ENCODE measurements at places on chromosomes 16 and 17.
A peak's percentile ranks its signal among the peaks of the same experiment; 100 is the strongest.

GRCh38 chr17:8101721-8102120 is 14.2 kb upstream of the ALOX12B start:
- no peak for DNase-seq

DNA sequence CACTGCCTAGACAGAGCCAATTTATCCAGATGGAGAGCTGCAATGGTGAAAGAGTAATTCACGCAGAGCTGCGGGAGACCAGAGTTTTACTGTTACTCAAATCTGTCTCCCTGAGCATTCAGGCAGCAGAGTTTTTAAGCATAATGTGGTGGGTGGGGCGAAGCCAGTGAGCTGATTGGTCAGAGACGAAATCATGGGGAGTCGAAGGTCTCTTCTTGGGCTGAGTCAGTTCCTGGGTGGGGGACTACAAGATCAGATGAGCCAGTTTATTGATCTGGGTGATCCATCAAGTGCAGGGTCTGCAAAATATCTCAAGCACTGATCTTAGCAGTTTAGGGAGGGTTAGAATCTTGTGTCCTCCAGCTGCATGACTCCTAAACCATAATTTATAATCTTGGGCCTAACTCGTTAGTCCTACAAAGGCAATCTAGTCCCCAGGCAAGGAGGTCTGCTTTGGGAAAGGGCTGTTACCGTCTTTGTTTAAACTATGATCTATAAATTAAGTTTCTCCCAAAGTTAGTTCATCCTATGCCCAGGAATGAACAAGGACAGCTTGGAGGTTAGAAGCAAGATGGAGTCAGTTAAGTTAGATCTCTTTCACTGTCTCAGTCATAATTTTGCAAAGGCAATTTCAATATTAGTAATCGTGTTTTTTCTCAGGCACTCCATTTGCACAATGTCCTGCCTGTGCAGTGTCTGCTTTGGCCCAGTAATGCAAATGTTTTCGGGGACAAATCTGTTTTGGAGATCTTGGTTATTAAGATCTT is 27.0 kb downstream of the PIGL start:
- no peak for DNase-seq

- no peak for DNase-seq
Measured at GRCh38 chr16:65415460-65415859, 293.6 kb upstream of the CDH11 start.

DNA sequence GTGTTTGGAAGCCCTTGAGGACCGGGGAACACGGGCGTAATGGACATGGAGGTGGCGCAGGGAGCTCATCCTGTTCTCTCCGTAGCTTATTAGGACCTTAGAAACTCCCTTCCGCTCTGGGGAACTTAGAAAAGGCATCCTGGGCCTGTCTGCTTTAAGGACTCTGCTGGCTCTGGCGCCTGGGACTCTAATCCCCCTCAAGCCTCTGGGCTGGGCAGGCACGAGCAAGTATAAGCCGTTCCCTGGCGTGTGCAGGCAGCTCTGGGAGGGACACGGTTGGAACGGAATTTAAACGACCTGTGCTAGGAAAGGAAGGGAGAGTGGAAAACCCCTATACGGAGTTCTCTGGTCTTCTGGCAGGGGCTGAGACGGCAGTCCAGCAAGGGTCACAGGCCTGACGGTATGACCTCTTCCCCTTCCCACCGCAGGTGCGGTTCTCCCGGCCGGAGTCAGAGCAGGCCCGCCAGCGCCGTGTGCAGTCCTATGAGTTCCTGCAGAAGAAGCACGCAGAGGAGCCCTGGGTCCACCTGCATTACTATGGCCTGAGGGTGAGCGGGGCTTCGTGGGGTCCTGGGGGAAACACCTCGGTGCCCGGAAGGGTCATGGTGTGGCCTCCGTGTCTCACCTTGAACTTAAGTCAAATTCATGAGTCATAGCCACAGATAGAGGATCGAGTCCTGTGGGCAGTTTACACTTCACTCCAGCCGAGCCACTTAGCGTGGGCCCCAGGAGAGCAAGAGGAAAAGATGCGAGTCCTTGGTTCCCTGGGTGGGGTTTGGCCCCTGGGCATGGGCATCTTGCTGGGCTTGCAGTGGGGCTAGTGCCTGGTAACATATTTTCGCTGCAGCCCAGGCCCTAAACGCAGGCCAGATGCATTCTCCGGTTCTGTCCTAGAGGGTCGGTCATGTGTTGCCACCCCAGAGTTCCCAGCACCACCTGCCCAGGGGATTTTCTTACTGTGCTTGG is 17.7 kb downstream of the POLR3E start:
- DNase-seq = no peak

- no peak for DNase-seq
Measured at GRCh38 chr17:54408731-54409130, 491.9 kb upstream of the TOM1L1 start.

- DNase-seq = no peak
Measured at GRCh38 chr16:2172688-2173335, 17.2 kb downstream of the TRAF7 start.

GRCh38 chr16:88538366-88539060 is 31.7 kb upstream of the ZC3H18 start:
- no peak for DNase-seq

- DNase-seq = peak; percentile 71
Measured at GRCh38 chr17:42221886-42222745, 27.8 kb upstream of the GHDC start.

DNA sequence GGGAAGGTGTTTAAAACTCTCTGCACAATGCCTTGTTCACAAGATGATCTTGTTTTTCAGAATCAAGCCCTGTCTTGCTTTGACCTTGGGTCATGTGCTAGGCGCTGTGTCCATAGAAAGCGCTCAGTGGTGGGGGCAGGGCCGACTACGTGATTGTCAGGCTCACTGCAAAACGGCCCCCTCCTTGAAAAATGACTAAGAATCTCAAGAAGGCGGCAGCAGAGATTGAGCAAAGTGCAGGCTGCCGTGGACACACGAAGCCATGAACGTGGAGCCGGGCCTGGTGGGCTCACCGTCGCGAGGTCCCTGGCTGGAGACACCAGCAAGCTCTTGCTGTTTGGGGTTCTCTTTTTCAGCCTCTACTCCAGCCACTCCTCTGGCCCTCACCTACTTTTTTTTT is 10.2 kb downstream of the ATP2C2 start:
- DNase-seq = no peak

- DNase-seq = peak; percentile 34
Measured at GRCh38 chr17:81577278-81578000, 25.3 kb upstream of the FAAP100 start.

GRCh38 chr16:21703589-21704174 is 39.9 kb downstream of the OTOA start:
- DNase-seq = no peak

DNA sequence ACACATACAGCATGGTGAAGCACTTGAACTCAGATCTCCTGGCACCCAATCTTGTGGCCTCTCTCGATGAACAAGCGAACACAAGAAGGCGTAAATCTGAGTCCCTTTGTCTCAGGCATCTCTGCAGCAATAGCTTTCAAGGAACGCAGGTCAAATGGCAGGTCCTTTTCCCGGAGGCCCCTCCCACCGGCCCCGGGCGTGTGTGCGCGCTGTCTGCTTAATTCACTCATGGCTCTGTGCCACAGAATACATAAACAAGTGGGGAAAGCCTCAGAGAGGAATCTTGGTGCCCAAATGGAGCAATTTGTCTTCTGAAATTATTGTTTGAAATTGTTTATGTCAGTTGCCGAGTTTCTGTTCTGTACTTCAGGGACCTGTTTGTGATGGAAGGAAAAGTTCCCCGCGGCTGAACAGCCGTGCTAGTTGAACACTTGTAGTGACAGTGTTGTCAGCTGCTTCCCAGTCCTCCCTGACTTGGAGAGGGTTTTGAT is 14.8 kb downstream of the MYOCD start:
- no peak for DNase-seq

- no peak for DNase-seq
Measured at GRCh38 chr16:16028311-16028999, 79.0 kb downstream of the ABCC1 start.

DNA sequence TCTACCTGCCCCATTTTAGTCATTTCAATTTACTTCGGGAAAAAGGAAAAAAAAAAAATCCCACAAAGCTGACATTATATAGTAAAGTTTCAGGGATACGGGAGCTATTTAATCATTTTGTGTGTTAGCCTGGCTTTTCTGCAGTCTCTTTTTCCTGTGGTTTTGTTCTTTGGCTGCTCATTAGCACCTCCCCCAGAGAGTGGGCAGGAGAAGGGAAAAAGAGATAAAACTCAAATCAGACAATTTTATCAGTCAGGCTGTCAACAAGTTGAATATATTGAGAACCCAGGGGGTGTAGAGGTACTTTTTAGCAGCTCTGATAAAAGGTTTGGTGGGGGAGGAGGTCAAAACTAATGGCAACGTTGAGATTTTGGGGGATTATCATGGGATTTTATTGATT is 559.0 kb upstream of the PSMD7 start:
- DNase-seq = no peak

DNA sequence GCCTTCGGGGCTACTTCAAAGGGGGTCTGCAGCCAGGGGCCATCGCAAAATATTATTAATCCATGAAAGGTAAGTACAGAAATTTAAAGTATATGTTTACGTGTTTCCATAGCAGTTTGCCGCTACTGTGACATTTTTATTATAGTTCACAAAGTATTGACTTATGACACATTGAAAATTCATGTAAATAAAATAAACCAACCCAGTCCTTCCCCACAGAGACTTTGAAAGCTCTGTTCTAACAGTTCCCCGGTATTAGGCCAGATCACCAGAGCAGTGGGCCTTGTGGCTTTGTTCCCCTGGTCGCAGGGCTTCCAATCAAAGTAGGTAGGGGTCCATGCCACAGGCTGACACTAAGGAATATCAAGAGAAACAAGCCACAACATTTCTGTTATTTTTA is 13.9 kb downstream of the KIAA0753 start:
- no peak for DNase-seq

DNA sequence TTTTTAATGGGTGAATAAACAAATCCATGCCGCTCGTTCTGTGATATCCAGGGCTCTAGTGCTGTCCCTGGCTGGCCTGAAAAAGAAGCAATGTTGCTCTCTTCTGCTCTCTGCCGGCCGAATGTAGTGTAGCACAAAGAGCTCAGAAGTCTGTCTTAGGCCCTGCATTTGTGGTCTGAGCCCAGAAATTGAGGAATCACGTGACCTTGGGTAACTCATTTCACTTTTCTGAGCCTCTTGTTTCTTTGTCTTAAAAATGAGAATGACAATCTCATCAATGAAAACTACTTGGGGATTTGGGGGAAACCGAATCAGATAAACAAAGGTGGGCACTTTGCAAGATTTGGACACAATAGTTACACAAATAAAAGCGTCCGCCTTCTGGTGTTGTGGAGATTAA is 381.6 kb upstream of the ASIC2 start:
- DNase-seq = peak; percentile 29

DNA sequence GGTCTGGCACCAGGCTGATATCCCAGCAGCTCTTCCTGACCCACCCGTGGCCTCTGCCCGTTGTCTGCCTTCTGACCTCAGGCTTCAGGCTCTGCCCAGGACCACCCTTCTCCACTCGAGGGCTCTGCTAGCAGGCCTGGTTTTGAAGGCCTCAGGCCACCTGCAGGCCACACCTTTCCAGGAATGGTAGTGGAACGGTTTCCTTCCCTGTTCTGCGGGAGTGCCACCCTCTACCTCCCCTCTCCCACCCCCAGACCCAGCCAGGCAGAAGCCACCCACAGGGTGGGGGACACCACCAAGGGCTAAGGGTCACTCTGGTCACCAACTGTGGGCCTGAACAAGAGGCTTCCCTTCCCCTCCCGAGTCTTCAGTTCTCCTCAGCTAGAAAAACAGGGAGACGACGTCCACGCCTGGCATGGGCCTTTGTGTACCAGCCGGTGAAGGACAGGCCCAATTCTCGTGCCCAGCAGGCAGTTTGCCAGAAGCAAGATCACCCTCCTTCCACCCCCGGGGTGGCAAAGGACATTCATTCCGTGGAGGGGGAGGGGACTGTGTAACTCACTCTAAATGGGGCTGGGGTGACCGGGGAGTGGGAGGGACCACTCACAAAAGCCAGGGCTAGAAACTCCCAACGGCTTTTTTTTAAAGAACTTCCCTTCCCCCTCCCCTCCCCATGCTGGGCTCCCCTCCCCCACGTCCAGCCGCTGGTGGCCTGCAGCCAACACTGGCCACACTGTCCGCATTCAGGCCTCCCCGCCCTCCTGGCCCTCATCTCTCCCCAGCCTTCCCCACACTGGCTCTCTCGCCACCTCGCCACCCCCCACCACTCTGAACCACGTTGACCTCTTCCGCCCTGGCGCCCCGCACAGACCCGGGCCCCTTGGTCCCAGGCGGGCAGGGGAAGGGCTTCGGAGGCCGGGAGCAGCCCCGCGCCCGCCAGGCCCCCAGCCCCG is 7.7 kb downstream of the CBX4 start:
- DNase-seq = no peak

- DNase-seq = no peak
Measured at GRCh38 chr17:7882629-7883028, 6.0 kb upstream of the CHD3 start.

- no peak for DNase-seq
Measured at GRCh38 chr17:9566067-9566466, 9.6 kb downstream of the STX8 start.

GRCh38 chr16:81842564-81843242 is 63.6 kb downstream of the PLCG2 start:
- peak; percentile 13 for DNase-seq

GRCh38 chr16:19172098-19172780 is 4.2 kb downstream of the SYT17 start:
- no peak for DNase-seq

DNA sequence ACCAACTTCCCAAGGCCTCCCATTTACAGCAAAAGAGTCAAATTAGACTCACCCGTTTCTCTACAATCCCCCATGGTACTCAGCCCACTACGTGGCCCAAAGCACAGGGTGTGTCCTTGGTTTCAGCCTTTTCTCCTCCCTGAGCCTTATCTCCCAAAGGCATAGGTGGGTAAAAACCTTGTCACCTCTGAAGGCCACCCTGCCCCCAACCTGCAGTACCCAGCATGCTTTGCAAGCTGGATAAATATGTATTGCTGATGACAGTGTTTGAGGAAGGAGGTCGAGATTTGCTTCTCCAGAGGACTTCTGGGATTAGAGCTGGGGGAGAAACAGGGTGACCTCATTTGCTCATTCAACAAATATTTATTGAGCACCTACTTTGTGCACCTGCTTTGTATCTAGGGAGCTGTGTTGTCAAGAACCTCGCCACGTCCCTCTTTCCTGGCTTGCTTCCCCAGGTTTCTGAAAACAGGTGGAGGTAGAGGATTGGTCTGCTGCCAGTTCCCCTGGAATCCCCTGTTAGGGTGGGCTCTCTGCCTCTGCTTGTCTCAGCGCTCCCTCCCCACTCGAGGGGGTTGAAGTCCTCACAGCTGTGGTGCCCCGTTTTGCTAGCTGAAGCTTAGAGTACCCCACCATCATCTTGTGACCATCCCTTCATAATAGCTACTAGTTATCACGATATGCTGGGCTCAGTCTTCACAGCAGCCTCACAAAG is 3.0 kb downstream of the LASP1 start:
- DNase-seq = no peak

Data from CD4-positive, alpha-beta T cell treated with Interleukin-4 for 1 hour (primary cell).